ENCODE measurements at places on chromosomes 6 and 20.

GRCh38 chr6:142413111-142413510, 111.3 kb downstream of the ADGRG6 start:
- no peak for DNase-seq

- no peak for DNase-seq
Measured at GRCh38 chr6:39929039-39929732, 5.1 kb downstream of the MOCS1 start.

DNA sequence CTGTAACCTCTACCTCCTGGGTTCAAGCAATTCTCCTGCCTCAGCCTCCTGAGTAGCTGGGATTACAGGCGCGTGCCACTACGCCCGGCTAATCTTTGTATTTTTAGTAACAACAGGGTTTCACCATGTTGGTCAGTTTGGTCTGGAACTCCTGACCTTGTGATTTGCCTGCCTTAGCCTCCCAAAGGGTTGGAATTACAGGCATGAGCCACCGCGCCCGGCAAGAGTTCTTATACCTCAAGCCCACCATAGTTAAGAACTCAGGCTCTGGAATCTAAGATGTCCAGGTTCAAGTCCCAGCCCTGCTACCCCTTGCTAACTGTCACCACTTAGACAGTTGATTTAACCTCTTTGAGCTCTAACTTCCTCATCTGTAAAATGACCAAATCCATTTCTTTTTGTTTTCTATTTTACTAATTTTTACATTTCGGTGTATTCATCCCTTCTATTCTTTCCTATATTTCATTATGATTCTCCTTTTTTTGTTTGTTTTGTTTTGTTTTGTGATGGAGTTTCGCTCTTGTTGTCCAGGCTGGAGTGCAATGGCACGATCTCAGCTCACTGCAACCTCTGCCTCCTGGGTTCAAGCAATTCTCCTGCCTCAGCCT, 104.8 kb upstream of the ZNF217 start:
- DNase-seq: no peak

GRCh38 chr6:54094786-54095185, 16.5 kb upstream of the MLIP start:
- no peak for DNase-seq

DNA sequence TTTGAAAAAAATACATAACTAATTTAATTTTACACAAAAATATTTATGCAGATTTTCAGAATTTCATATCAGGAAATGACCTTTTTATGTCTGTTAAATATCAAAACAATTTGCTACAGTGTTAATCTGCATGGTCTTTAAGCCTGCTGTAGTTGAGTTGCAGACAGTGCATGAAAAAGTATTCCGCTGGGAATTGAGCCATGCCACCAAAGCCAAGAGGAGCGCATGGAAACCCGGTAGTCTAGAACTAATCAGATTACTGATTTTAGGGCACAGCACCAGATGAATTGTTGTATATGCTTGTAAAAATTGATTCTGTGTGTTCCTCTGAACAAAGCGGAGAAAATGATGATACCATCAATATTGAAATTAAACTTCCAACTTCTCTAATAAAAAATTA, 34.3 kb upstream of the LAMP5 start:
- no peak for DNase-seq

- no peak for DNase-seq
Measured at GRCh38 chr6:107695061-107695720, 128.9 kb downstream of the SCML4 start.

DNA sequence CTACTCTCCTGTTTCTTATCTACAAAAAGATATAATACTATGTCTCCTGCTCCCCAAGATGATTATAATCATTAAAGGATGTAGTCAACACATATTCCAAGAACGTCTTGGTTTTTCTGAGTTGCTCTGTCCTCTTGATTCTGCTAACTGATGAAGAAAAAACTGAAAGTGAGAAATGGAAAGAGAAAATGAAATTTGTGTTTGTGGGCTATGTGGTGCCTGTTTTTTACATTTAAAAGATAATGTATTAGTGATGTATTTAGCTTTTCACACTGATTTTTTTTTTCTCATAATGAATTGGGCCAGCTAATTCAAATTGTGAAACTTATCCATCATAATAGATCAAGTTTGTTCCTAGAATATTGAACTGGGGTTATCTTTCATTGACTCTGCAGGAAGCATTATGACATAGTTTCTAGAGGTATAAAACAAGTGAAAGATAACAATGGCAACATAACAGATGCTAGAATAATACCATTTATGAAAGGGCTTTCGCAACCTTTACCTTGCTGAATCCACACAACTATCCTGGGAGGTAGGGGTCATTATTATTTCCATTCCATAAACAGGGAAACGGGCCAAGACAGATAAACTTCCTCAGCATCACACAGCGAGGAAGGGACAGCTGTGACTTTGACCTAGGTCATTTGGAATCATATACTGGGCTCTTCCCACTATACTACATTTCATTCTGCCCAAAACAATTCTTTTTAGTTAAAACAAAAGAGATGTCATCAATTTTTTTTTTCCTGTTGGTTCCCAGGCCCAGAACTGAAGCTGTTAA, 336.7 kb downstream of the GJA1 start:
- peak; percentile 28 for DNase-seq

DNA sequence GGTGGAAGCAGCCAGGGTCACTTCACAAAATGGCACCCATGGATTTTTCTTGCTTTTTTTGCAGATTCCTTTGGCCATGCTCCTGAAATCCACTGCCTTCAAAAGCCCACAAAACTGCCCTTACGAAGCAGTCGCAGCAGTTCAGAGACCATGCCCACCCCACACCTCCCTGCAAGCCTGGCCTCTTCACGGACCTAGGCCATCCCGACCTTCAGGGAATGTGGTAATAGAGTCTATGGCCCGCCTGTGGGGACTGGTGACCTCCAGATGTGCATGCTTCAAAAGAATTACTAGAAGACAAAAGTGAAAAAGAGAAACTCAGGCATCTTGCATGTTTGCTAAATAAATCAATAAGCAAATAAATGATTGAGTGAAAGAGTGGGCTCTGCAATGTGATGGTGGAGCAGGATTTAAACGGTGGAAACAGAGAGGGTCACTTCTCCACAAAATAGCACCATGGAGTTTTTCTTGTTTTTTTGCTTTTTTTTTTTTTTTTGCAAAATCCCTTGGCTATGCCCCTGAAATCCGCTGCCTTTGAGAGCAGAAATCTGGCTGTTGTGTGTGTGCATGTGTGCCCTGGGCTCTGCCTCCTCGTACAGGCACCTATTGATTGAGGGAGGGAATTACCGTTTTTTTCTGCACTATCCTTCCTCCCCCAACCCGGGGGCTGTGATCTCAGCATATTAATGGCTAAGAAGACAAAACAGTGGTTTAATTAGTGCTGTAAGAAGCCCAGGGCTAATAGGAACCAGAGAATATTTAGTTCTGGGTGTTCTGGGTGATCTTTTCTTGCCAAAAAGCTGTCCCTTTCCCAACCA, 107.4 kb downstream of the PXDC1 start:
- DNase-seq: no peak

DNA sequence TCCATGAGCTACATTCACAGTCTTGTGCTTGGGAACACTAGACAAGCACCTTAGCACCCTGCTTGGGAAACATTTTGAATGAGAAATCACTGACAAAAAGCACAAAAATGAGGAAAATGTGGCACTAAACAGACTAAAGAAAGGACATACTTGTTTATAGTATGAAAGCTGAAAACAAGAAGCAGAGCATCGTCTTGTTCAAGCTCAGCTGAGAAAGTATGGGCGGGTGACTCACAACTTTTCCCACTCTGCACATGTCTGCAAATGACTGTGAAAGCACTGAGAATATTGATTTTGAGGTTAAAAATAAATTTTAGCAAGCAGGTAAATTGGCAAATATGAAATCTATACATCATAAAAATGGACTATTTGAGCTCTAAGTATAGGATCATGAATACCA, 725.3 kb downstream of the COL12A1 start:
- no peak for DNase-seq

- DNase-seq: no peak
Measured at GRCh38 chr6:107657373-107657754, 166.7 kb downstream of the SCML4 start.

DNA sequence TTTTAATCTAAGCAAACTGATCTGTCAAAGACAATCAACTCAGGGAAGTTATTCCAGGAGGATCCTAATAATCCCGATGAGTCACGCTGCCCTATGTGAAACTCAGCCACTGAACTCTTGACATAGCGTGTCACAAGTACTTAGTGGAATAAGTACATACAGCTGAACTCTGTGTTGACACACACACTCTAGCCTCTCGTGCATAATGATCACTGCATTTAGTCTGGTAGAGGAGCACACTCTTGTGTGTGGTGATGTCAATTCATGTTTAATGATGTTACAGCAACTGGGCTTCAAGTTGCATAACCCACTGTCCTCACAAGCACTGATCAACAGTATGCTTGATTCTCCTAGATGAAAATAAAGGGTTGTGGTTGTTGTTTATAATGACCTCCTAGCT, 148.3 kb downstream of the HACE1 start:
- no peak for DNase-seq

GRCh38 chr6:150751296-150751695, 114.2 kb upstream of the MTHFD1L start:
- DNase-seq: no peak

DNA sequence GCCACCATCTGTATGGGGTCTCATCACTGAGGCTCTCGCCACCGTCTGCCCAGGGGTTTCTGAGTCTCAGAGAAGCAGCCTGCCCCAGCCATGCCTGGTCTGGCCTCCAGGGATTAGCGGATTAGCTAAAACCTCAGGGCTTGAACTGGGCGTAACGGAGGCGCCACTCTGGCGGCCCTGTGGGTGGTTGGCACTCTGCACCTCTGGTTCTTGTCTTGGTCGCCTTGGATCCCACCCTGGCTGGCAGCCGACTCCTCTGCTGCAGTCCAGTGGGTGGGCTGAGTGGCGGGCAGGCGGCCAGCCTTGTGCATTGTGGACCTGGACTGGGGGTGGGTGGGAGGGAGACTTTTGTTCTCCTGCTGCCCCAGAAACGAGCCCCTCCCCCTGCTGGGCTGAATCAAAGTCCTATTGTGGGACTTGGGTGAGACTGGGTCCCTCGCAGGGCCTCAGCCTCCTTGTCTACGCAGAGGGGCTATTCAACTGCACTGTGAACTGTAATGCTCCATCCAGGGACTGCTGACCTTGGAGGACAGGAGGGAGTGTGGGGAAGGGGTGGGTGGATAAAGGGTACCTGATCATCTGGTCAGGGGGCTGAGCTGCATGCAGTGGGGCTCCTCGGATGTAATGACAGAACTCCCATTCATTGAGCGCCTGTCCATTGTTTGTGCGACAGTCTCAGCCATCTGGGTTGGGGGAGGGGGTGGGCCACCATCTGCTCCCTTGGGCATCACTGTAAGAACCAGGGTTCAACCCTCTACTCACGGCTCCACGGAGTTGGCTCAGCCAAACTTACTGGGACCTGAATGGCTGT, 23.9 kb downstream of the SUN5 start:
- DNase-seq: no peak

All from GM12865 (cell line).